HS-5 (cell line): ENCODE measurements at places on chromosomes 2 and 18.
A peak's percentile ranks its signal among the peaks of the same experiment; 100 is the strongest.

- DNase-seq = no peak
Measured at GRCh38 chr18:79469751-79470505, 74.2 kb downstream of the NFATC1 start.

DNA sequence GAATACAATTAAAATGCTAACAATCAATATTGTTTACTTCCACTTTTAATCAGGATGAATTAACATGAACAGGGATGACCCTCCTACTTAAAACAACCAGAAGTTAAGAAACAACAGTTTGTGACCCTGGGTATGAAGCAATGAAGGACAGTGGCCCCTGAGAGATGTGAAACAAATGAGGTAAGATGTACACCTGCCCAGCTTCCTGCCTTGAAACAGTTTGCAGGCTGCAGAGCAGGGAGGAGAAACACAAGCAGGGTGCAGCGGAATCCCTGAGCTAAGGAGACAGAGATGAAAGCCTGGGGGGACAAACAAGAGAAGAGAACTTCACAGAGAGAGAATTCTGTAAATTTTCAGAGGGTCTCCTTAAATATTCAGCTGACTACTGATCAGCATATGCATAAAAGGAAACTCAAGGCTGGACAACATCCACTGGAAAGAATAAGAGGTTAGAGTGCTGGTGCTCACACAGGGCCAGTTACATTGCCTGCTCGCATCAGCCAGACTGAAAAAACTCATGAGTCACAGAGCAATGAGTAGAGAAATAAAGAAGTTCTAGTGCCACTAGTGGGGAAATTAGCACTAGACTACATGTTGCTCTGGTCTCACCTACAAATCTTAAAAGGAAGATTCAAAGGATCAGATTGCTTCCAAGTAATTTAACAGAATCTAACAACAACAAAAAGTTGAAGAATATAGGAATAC, 106.4 kb downstream of the PID1 start:
- no peak for DNase-seq

GRCh38 chr2:23107327-23107941, 277.5 kb upstream of the KLHL29 start:
- no peak for DNase-seq

DNA sequence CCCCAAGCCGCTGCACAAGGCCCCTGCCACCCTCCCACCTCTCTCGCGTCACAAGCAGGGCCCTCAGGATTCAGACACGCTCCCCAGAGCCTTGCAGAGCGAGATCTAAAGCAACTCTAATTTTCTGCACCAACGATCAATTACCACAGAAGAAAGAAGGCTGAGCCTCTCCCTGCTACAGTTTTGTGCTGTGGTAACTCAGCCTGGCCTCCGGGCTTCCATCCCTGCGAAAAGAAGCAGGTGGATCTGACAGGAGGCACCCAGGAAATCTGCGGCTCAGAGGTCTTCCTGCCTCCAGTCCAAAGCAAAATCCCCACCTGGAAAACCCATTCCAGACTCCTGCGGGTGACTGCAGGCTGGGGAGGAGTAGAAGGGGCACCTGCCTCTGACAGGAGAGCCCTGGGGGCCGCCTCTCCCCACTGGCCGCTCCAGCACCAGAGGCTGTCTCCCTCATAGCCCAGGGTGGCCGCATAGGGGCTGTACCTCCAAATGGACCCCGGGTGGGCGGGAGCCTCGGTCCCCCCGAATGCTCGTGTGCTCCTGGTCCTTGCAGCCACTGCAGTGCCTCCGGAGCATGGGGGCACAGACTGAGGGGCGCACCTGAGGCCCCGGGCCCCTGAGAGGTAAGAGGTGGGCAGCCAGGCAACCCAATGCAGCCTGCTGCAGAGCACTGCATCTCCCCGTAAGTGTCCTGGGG, 31.0 kb downstream of the PXDN start:
- no peak for DNase-seq

DNA sequence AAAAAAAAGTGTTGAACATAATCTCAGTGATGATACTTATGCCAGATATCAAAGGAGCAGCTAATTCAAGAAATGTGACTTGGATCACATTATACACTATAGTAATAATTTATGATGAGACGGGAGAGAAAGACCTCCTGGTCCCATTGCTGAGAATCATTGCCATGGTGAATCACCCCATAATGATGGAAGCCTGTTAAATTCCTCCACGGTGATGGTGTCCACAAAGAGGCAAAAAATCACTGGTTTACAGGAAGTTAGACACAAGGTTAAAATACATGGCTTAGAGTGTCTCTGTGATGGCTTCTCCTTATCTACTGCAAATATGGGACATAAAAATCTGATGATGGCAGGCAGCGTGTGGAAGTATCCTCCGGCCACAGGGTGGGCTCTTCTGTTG, 210.0 kb downstream of the CDH2 start:
- no peak for DNase-seq

- no peak for DNase-seq
Measured at GRCh38 chr2:120481446-120482194, 135.7 kb downstream of the INHBB start.

GRCh38 chr18:68152770-68153169, 562.1 kb downstream of the TMX3 start:
- DNase-seq = no peak

DNA sequence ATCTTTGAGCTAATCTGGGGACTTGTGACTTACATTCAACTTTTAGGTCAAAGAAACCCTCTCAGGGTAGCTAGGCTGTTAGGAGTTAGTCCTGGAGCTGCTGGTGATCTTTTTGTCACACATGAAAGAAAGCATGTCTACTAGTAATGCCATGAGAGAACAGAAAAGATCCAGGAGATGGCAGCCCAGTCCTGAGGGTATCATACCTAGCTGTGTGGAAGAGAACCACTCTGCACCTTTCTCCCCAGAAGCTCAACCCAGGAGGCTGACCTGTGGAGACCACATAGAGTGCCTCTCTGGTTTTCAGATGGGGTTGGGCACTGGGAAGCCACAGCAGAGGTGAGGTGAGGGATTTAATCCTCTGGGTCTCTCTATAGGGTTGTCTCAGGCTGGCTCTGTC, 460.2 kb upstream of the UBE2E3 start:
- no peak for DNase-seq

- no peak for DNase-seq
Measured at GRCh38 chr2:10256515-10257031, 46.1 kb upstream of the HPCAL1 start.

- DNase-seq = no peak
Measured at GRCh38 chr18:61497422-61497821, 164.2 kb downstream of the CDH20 start.

DNA sequence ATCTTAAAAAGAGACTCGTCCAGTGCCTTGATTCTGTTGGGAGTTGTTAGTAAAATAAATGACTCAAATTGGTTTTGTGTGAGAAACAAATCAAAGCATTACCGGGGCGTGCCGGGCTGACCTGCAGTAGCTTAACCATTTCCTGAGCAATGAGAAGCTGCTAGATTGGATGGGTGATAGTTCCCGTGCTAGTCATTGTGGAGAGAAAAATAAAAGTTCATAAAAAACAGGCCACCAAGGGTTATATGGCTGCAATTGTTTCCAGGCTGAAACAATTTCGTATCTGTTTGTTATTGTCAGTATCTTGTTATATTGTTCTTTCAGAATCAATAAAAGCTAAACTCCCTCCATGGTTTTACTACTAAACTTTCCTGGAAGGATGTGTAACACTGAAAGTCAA, 314.4 kb downstream of the MTX2 start:
- peak; percentile 50 for DNase-seq

- DNase-seq = no peak
Measured at GRCh38 chr2:172293952-172294351, 133.4 kb upstream of the ITGA6 start.

GRCh38 chr2:132426656-132427055, 10.1 kb downstream of the GPR39 start:
- DNase-seq = no peak

GRCh38 chr2:197673606-197674005, 1.8 kb downstream of the RFTN2 start:
- no peak for DNase-seq

GRCh38 chr2:156077041-156077742, 255.3 kb downstream of the NR4A2 start:
- DNase-seq = no peak

GRCh38 chr18:59379772-59380522, 20.9 kb upstream of the LMAN1 start:
- no peak for DNase-seq

- no peak for DNase-seq
Measured at GRCh38 chr2:144390424-144391020, 129.4 kb downstream of the ZEB2 start.

DNA sequence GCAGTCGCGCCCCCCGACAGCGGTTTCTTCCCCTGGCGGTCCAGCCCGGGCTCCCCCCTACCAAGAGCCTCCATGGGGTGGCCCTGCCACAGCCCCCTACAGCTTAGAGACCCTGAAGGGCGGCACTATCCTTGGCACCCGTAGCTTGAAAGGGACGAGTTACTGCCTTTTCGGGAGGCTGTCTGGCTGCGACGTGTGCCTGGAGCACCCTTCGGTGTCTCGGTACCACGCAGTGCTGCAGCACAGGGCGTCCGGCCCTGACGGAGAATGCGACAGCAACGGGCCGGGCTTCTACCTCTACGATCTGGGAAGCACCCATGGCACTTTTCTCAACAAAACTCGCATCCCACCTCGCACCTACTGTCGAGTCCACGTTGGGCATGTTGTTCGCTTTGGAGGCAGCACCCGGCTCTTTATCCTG, 475 bp downstream of the SLC4A1AP start:
- DNase-seq = no peak

DNA sequence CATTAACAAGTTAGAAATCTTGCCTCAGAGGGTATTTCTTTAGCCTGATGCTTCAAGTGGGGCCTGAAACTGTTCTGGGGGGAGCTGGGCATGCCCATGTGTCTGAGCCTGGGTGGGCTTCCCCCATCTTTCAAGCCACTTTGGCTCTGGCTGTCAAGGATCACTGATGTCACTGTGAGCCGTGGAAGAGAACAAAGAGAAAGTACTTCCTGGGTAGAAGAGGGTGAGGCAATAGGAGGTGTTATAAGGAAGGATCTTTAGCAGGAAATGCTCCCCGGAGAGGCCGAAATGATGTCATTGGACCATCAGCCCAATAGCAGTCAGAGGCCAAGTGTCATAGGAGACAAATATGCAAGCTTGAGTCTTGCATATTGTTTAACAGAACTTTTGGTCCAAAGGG, 228.4 kb upstream of the MEX3C start:
- no peak for DNase-seq

DNA sequence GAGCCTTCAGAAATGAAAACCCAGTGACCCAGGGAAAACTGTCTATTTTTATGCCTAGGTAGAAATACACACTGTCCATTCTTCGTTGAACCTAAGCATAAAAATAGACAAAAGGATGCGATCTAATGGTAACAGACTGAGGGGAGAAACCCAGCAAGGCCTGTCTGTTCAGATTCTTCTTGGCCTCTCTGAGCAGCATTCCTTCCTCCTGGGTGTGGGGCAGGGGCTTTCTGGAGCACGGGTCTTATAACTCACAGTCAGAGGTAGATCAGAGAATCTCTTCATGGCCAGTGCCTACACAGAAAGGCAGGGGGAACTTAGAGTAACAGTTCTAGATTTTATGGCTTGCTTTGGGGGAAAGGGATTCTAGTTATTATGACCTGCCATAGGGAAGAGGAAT, 56.0 kb downstream of the PKDCC start:
- no peak for DNase-seq

GRCh38 chr2:36432479-36432878, 76.9 kb downstream of the CRIM1 start:
- no peak for DNase-seq

DNA sequence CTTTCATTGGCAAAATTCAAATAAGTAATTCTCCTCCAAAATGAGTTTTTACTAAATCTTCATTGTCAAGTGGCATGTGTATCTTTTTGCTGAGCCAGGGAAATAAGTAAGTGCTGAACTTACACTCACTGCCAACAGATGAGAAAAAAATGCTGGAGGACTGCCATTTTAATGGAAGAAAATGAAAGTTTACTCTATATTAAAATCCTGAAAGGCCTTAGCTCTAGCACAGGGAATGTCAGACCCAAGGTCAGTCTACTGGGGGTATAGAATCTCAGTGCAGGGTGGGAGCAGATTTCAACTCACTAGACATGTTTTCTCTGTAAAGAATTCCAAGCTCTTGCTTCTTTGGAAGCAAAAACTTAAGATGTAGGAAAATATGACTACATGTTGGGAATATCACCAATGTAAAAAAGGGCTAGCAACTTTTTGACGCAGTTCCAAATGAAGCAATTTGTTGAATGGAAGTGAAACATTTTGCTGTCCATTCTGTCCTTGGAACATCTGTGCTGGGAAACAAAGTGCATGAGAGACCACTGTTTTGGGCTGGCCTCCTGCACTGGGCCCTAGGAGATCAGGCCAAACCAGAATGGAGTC, 127.0 kb downstream of the ST6GAL2 start:
- DNase-seq = no peak

DNA sequence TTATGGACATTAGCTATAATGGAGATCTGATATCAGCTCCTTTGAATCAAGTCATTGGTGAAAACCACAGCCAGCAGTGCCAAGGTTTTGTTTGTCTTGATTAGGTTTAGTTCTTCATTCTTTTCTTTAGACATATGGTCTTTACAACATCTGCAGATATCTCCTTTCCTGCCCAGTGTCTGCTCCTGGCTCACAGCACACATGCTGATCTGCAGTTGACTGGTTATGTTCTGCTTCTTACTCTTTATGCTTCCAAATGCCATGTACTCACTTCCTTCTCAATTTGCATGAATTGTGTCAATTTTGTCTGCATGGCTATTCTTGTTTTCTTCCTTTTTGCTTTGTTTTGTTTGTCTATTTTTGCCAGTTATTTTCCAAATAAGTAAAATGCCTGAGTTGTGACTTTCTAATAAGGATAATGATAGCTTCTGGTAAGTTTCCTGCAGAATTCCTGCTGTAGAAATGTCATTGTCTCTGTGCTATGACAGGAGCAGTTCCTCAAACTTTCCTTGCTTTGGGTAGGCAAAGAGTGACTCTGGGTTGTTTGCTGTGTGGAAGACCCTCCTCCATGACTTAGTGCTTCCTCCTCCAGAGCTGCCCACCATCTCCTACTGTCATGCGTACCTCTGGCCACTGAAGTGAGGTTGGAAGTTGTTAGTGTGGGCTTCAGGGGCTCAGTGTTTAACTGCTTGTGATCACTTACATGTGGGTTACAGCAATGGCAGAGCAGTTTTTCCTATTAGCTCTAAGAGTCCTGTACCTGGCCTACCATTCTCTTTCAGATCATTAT, 8.2 kb downstream of the ARHGAP25 start:
- no peak for DNase-seq

GRCh38 chr2:75807992-75808391, 97.3 kb upstream of the GCFC2 start:
- no peak for DNase-seq

DNA sequence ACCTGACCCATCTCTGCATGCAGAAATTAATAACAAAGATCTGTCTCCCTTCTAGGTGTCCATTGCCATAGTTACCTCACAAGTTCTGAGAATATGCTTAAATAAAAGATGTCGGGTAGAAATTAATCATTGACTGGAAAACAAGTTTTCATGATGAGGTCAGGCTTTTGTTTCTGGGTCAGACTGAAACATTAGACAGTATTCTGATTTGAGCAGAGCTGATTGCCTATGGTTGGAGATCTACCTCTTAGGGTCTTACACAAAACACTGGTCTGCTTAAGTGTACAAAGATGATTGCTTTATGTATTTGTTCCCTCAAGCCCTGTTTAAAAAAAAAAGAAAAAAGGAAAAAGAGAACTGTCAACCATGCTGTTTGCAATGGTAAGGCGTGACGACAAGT, 956.4 kb downstream of the CPS1 start:
- DNase-seq = no peak
